DND-41 (cell line): ENCODE measurements at places on chromosomes 16 and 17.

- H3K27me3 ChIP-seq: peaks cover 5% of the 10 kb centered on the region
- no peaks in the 10 kb centered on the region for H3K36me3 ChIP-seq
- H3K4me3 ChIP-seq: no peak overlapping the region
- no peaks in the 10 kb centered on the region for H3K4me1 ChIP-seq
These were observed 45.9 kb upstream of the MEIOC start for GRCh38 chr17:44610331-44610730.

DNA sequence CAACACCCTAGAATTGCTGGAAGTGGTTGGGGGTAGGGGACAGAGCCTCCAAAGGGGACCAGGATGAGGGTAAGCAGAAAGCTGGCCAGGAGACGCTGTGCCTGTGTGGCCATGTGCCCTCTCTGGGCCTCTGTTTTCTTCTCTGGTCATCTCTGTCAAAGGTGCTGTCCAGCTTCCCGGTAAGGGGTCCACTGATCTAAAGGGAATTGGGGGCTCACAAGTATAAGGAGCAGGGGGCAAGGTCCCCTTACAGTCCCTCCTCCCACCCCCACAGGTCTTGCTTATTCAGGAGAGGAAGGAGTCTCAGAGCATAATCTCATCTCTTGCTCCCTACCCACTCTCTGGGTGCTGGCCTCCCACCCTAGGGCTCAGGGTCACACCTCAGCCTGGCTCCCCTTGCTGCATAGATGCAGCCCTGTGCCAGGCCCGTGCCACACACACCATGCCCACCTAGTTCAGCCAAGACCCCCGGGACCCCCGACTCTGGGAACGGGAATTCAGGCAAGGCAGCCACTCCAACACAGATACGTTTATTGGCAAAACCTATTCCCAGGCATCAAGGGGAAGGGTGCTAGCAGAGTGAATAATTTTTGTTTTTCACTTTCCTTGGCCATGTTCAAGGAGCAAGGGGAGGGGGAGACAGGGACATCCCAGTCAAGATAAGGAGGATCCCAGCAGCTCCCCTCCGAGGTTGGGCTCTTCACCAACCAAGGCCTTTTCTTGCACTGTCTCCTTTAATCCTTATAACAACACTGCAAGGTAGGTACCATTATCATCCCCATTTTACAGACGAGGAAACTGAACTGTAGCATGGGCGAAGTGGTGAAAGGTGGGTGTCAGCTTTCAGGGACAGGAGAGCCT, 19.8 kb downstream of the SLC4A1 start:
- DNase-seq: no peak
- H3K27me3 ChIP-seq: no peaks in the 10 kb centered on the region
- no peaks in the 10 kb centered on the region for H3K36me3 ChIP-seq
- no peak overlapping the region for H3K27ac ChIP-seq
- H3K4me3 ChIP-seq: no peak overlapping the region

GRCh38 chr17:69533481-69534234, 119.2 kb downstream of the MAP2K6 start:
- H3K27ac ChIP-seq: no peak overlapping the region
- H3K36me3 ChIP-seq: no peaks in the 10 kb centered on the region
- H3K4me3 ChIP-seq: no peak overlapping the region
- DNase-seq: peak; percentile 7
- no peaks in the 10 kb centered on the region for H3K27me3 ChIP-seq
- no peaks in the 10 kb centered on the region for H3K4me1 ChIP-seq

- no peak overlapping the region for H3K27ac ChIP-seq
- DNase-seq: no peak
- no peaks in the 10 kb centered on the region for H3K27me3 ChIP-seq
- no peak overlapping the region for H3K4me3 ChIP-seq
These were observed 1.7 kb upstream of the MRM1 start for GRCh38 chr17:36599546-36600250.

- H3K4me3 ChIP-seq: no peak overlapping the region
- H3K27ac ChIP-seq: no peak overlapping the region
- no peaks in the 10 kb centered on the region for H3K36me3 ChIP-seq
- H3K27me3 ChIP-seq: no peaks in the 10 kb centered on the region
These were observed 9.8 kb upstream of the RABEP1 start for GRCh38 chr17:5272322-5272721.

DNA sequence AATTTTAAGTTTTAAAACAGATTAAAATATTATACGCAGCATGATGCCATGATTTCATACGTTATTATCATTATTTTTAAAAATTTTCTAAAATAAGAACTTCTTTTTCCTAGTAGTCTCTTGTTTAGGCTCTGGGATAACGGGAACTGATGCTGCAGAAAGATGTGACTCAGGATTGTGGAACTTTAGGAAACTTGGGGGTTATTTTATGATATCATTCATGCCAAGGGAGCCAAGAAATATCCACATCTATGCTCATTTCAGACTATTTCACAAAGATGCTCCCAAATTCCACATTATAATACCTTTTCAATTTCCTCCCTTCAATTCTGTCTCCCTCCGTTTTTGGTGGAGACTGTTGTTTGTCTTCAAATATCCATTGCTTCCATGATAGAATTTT, 236.4 kb downstream of the HS3ST3A1 start:
- H3K4me3 ChIP-seq: no peak overlapping the region
- no peaks in the 10 kb centered on the region for H3K36me3 ChIP-seq
- no peak overlapping the region for H3K27ac ChIP-seq
- DNase-seq: no peak
- no peaks in the 10 kb centered on the region for H3K27me3 ChIP-seq

- no peak overlapping the region for H3K27ac ChIP-seq
- DNase-seq: no peak
- no peaks in the 10 kb centered on the region for H3K27me3 ChIP-seq
- H3K36me3 ChIP-seq: no peaks in the 10 kb centered on the region
These were observed 12.5 kb upstream of the GP1BA start for GRCh38 chr17:4919511-4920047.

GRCh38 chr17:14353861-14354474, 53.1 kb downstream of the HS3ST3B1 start:
- H3K4me3 ChIP-seq: no peak overlapping the region
- no peaks in the 10 kb centered on the region for H3K4me1 ChIP-seq
- no peaks in the 10 kb centered on the region for H3K27me3 ChIP-seq
- peaks cover 5% of the 10 kb centered on the region; the same call in 1 of the 2 replicates for H3K36me3 ChIP-seq

GRCh38 chr17:35731239-35731916, at the start of gene RASL10B:
RASL10B (plus strand) TSS chr17:35731639; CDS start chr17:35735185, 3,546 bp downstream.
- H3K27ac ChIP-seq: peak within 1 kb of the TSS; percentile 29; the same call in 1 of the 2 replicates
- peaks cover 17% of the 10 kb centered on the region for H3K36me3 ChIP-seq
- DNase-seq: peak; percentile 69

DNA sequence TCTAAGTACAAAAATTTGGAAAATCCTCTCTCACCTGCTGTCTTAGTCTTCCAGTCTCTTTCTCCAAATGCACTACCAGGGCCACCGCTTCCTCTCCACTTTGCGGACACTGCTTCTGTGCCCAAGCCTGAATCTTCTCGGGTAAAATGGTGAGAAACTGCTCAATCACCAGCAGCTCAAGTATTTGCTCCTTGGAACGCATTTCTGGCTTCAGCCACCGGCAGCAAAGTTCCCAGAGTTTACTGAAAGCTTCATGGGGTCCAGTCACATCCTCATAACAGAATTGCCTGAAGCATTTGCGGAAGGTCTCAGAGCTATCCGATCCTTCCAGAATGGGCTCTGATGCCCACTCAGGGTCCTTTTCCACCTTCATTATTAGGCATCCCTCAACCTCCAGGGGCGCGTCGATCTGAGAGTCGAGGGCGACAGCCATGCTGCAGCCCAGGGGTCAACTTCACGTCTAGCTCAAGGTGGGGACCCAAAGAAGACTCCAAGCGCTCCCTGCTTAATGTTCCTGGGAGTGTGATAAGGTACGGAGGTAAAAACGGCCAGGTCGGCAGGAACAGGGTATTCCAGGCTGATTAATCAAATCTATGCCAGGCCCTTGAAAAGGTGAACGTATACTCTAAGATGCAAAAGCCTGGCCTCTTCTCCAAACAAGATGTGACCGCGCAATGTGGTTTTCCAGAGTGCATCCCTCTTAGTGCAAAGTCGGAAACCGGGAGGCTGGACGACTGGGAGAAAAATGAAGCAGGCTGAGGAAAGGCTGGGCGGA, 763 bp downstream of the ZKSCAN2 start:
- no peaks in the 10 kb centered on the region for H3K27me3 ChIP-seq
- H3K4me1 ChIP-seq: peaks cover 53% of the 10 kb centered on the region
- peaks cover 51% of the 10 kb centered on the region for H3K36me3 ChIP-seq
- DNase-seq: peak; percentile 26
- H3K27ac ChIP-seq: peak overlapping the region; percentile 88
- H3K4me3 ChIP-seq: peak overlapping the region; percentile 69

DNA sequence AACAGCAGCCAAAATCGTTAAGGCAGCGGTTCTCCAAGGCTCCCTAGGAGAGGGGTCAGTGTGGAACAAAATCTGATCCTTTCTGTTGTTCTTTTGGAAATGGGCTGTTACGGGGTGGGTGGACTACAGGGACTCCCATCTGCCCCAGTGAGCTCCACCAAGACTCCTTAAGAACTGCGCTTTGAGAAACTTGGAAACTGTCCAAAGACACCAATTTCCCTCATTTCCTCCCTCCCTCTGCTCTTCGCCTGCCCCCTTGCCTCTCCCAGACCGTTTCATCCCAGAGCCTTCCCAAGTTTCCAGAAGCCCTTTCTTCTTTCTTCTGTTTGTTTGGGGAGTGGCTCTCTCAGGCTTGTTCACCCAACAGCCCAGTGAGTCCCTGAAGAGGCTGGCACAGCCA, 205.4 kb downstream of the COPRS start:
- H3K36me3 ChIP-seq: no peaks in the 10 kb centered on the region
- no peaks in the 10 kb centered on the region for H3K4me1 ChIP-seq
- no peak overlapping the region for H3K27ac ChIP-seq
- no peaks in the 10 kb centered on the region for H3K27me3 ChIP-seq
- no peak overlapping the region for H3K4me3 ChIP-seq

DNA sequence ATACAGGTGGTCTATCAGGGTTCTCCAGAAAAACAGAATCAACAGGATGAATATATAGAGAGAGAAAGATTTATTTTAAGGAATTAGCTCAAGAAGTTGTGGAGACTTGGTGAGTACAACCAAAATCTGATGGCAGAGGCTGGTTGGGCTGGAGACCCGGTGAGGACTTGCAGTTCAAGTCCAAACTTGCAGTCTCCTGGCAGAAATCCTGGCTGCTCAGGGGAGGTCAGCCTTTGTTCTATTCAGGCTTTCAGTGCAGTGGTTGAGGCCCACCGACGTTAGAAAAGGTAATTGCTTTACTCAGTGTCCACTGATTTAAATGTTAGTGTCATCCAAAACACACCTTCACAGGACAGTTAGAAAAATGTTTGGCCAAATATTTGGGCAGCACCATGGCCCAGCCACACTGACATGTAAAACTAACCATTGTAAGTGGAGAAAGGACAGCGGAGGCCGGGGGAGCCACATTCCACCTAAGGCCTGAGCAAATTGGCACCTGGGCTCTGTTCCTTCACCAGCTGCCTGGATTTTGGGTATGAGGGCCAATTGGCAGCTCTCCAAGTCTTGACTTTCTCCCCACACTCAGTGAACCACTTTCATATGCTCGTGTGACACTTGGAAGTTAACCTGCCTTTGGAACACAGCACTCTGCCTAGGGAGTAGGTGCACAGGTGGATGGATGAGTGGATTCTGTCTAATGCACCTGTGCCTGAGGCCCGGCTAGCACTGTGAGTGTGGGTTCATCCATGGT, 54.7 kb downstream of the CACNG5 start:
- no peaks in the 10 kb centered on the region for H3K4me1 ChIP-seq
- no peak overlapping the region for H3K27ac ChIP-seq
- no peak for DNase-seq
- H3K27me3 ChIP-seq: no peaks in the 10 kb centered on the region
- no peaks in the 10 kb centered on the region for H3K36me3 ChIP-seq
- no peak overlapping the region for H3K4me3 ChIP-seq

- H3K27ac ChIP-seq: no peak overlapping the region
- H3K36me3 ChIP-seq: peaks cover 97% of the 10 kb centered on the region
- no peaks in the 10 kb centered on the region for H3K4me1 ChIP-seq
These were observed 17.8 kb downstream of the UBE2Z start for GRCh38 chr17:48925991-48926342.

- no peaks in the 10 kb centered on the region for H3K4me1 ChIP-seq
- no peak overlapping the region for H3K4me3 ChIP-seq
- no peak for DNase-seq
- H3K36me3 ChIP-seq: no peaks in the 10 kb centered on the region
- H3K27ac ChIP-seq: no peak overlapping the region
These were observed 19.5 kb upstream of the CPHXL start for GRCh38 chr16:75745823-75746222.

DNA sequence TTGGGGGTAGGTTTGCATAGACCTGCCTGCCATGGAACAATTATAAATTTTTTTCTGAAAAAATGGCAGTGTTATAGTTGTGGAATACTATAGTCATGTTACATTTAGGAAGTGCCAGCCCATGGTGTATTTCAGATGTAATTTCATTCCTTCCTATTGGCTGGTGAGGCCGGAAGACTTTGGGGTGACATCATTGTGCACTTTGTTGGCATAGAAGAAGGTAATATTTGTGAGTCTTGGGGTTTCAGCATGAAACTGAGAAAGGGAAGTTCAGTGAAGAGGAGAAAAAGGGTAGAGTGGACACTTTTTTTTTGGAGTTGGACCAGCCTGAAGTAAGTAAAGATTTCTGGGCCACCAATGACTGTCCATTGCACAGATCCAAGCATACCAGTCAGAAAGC, 16.0 kb upstream of the HEATR6 start:
- no peaks in the 10 kb centered on the region for H3K27me3 ChIP-seq
- no peak overlapping the region for H3K4me3 ChIP-seq
- H3K4me1 ChIP-seq: no peaks in the 10 kb centered on the region
- DNase-seq: no peak

DNA sequence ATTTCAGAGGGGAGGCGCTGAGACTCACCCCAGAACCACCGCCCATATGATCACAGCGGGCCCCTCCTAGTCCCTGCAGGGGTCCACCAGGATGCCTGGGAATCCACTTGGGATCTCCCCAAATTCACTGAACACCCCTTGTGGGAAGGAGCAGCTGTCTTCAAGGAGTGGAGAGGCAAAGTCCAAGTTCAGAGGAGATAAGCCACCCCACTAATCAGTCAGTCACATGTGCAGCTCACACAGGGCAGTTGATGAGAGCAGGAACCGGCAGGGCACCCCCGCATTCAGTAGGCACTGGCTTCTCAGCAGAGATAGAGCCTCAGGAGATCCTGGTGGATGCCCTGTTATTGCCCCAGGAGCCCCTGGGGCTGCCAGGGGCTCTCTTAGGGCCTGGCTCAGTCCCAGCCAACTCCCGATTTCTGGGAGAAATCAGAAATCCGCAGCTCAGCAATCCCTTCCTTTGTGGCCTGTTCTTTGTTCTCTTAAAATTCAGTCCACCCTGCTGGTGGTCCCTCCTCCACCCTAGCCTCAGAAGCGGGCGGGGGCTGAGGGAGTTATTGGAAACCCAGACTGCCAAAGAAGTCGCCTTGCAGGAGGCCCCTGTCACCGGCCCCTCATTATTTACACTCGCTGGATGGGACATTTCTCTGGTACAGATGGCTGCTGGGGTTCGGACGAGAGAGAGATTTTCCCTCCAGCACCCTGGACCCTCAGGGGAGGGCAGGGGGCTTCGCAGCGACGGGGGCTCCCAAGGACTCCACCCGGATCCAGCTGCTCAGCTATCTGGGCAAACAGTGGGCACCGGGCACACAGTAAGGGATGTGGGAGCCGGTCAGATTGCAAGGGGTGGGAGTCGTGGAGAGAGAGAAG, 1.8 kb downstream of the CDC42EP4 start:
- no peaks in the 10 kb centered on the region; the same call in 1 of the 2 replicates for H3K36me3 ChIP-seq
- H3K4me3 ChIP-seq: peak overlapping the region; percentile 63
- H3K27me3 ChIP-seq: peaks cover 39% of the 10 kb centered on the region

- H3K4me1 ChIP-seq: no peaks in the 10 kb centered on the region
- H3K27ac ChIP-seq: no peak overlapping the region
- no peak for DNase-seq
- no peak overlapping the region for H3K4me3 ChIP-seq
- H3K36me3 ChIP-seq: peaks cover 29% of the 10 kb centered on the region
These were observed 71.3 kb downstream of the SREBF1 start for GRCh38 chr17:17765359-17766076.
